CD14-positive monocyte (primary cell): ENCODE measurements at places on chromosomes 7 and 10. TPM values are rescaled to one million over a fixed set of nuclear protein-coding genes. Genes with fewer than 3 reads are reported as not detected.

GRCh38 chr7:140983802-140984201 lies 30.9 kb downstream of the MRPS33 start:
- no peak for DNase-seq

DNA sequence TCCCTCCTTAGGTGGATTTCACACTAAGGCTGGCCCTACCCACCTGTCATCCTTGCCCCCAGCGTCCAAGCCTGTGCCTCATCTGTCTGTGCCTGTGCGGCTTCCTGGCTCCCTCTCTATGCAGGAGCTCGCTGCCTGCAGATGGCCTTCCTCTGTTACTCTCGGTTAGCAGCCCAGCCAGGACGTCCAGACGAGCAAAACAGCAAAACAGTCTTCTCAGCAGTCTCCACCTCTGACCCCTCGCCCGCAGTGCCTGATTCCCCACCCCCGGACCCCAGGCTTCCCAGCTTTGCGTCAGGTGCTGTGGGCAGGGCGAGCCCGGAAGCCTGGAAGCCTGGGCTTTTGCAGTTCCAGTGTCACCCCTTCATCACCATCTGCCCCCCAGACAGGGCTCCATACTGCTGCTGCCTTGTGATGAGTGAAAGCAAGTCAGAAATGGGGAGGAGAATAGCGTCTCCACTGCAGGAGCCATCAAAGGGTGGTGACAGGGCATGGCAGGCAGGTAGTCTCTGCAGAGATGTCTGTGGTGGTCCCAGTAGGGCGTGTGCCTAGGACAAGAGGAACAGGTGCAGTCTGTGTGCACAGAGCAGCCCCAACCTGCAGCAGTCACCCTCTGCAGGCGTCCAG lies 88.5 kb downstream of the ADCY1 start:
- no peak for DNase-seq

DNA sequence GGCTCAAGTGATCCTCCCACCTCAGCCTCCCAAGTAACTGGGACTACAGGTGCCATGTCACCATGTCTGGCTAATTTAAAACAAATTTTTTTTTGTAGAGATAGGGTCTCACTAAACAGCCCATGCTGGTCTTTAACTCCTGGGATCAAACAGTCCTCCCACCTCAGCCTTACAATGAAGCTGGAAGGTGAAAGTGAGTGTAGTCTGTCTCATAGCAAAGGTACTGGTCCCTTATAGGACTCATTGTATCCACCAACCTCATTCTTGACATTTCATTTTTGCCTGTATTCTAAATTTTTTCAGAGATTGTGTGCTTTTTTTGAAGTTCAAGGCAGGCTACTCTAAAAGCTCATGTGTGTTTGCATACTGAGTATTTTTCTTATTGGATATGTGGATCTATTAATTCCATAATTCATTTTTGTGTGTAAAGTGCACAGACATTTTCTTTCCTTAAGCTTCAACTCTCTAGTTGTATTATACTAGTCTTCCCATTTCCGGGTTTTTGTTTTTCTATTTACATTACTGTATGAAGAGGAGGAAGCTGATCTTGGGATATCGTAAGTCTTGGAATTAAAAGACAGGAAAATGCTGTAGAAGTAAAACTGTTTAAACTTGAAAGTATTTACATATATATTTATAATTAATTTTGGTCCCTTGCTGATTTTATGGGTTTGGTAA lies 13.3 kb downstream of the KMT2E start:
- no peak for DNase-seq

The WIPF3 gene
- not detected in 2 replicates for polyA plus RNA-seq

The SPOCK2 gene
- polyA plus RNA-seq: 0.45 TPM

DNA sequence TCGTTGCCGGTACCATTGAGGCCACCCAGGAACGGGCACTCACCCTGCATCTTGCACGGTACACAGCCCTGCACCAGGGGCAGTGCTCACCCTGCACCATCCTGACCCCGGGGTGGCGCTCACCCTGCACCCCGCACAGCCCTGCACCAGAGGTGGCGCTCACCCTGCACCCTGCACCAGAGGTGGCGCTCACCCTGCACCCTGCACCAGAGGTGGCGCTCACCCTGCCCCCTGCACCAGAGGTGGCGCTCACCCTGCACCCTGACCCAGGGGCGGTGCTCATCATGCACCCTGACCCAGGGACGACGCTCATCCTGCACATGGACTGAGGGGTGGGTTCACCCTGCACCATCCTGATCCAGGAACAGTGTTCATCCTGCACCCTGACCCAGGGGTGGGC lies 6.4 kb downstream of the TUBGCP2 start:
- DNase-seq: no peak

The DNAJB9 gene
- 5.9 and 18.1 TPM in 2 replicates for polyA plus RNA-seq

DNA sequence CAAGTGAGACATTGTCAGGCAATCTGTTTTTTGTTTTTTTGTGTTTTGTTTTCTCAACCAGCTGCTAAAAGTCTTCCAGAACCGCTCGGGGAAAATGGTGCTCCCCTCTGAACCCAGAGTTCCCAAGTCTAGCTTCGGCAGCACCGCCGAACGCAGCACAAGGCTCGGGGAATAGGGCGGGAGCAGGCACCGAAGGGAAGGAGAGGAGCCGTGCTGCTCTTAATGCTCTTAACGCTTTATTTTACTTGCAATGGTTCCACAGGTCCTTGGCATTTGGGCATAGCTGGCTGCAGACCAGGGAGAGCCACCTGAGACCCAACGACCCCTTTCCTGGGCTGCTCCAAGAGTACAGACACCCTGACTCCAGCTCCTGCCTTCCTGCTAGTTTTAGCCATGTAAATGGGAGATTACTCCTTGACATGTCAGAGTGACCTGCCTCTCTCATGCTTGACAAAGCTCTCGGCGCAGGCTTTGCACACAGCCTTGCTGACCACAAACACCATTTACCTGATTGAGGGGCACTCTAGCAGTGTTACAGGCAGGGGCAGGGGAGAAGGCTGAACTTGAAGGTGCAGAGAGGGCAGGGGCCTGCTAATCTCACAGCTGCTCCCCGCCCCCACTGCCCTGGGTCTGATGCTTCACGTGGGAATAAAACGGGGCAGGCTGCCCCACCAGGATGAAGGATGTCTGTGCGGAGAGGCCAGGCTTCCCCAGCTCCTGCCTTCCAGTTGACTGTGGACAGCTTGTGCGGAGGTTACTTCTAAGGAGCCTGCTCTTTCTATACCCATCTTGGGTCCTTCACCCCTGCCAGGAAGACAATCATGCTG lies 58.6 kb upstream of the EFCAB10 start:
- DNase-seq: no peak

The EPO gene
- not detected for polyA plus RNA-seq

- DNase-seq: peak; percentile 99
These were observed 2.0 kb downstream of the DBNL start for GRCh38 chr7:44046321-44047061.

DNA sequence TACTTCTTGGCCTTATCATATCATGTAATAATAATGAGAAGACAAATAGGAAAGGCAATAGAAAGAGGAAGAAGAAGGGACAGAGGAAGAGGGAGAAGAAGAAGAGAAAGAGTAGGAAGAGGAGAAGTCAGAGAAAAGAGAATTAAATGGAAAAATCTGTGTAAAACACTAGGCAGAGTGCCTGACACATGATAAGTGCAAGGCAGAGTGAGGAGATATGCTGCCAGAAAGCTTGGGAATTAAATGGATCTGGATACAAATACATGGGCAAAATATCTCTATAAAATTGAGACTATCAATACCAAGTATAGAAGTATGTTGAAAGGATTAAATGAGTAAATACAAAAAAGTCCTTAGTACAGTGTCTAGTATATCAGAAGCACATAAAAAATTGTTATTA lies 124.8 kb downstream of the CACNA2D1 start:
- no peak for DNase-seq

- DNase-seq: no peak
These were observed 79.1 kb upstream of the BTBD16 start for GRCh38 chr10:122191936-122192541.

The COL28A1 gene
- polyA plus RNA-seq: not detected in 2 replicates

DNA sequence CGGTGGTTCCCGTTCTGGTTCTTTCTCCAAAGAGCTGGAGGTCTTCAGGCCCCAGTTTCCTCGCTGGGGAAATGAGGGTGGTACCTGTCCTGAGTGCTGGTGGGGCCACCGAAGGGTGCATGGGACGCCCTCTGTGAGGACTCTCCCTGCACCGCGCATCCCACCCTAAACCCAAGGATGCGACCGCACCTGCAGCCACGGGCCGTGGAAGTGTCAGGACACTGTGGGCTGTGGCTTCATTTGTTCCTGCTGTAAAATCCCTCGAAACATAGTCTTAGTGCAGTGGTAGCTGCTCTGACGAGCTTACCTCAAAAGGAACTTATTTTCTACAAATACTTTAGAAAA lies 84.1 kb downstream of the NKX6-2 start:
- DNase-seq: no peak

DNA sequence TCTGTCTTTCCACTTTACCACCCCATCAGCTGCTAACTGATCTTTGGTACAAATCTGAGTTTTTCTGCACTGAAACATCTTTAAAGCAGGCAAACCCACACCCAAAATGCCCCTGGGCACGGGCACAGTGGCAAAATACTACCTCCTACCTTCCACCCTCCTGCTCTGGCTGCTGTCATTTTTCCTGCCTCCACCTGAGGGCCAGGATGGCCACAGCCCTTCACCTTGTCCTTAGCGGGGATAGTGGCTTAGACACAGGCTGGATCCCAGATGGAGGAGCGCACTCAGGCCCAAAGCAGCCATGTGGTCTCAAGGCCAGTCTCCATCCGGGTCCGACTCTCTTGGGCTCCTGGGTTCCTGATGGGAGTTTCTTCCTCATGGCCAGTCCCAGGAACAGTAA lies 98.3 kb downstream of the HIF1AN start:
- DNase-seq: no peak

- DNase-seq: no peak
These were observed 54.3 kb upstream of the KCND2 start for GRCh38 chr7:120218712-120219111.

DNA sequence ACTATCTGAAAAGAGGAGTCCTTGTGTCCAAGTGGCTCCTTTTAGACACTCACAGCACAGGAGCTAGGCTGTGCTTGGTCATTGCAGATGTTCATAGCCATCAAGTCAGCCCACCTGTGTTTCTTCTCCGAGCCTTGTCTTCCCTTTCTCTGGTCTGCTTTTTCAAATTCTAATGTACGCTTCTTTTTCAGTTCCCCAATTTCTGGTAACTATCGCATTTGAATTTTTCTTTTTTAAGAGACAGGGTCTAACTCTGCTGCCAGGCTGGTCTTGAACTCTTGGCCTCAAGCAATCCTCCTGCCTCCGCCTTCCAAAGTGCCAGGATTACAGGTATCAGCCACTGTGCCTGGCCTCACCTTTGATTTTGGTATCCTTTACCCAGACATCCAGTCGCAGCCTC lies 18.9 kb downstream of the APBB1IP start:
- DNase-seq: no peak

DNA sequence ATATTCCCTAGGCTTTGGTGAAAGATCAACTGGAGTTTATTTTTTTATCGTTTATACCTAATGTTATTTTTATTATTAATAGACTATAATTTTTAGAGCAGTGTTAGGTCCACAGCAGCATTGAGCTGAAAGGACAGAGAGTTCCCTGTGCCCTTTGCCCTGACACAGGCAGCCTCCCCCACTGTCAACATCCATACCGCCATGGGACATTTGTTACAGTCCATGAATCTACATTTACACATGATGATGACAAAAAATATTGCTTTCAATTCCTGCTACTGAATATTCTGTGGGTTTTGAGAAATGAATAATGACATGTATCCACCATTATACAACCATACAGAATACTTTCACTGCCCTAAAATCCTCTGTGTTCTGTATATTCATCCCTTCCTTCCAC lies 1297.5 kb upstream of the SORCS1 start:
- no peak for DNase-seq

GRCh38 chr7:155796381-155797261 lies 15.6 kb downstream of the SHH start:
- peak; percentile 34 for DNase-seq

The ADAM12 gene
- polyA plus RNA-seq: 0.01 and 0.05 TPM in 2 replicates

- DNase-seq: no peak
These were observed 170.4 kb downstream of the MAGI2 start for GRCh38 chr7:79282882-79283602.

GRCh38 chr7:149780636-149781419 lies 7.4 kb upstream of the ZNF467 start:
- no peak for DNase-seq

DNA sequence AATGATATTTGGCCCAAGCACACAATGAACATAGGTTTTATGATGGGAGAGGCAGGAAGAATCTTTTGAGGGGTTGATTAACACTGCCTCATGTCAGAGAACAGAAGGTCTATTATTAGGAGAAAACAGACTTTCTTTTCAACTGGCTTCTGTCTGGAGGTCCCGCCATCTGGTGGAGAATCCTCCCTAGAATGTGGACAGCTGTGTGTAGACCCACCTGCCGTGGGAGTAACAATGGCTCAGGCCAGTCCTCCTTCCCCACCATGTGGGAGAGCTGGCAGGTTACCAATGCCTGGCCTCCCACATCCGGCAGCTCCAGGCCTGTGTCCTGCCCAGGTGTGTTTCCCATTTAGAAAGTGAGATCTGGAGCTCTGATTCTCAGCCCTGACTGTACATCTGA lies 70.4 kb upstream of the AOAH start:
- DNase-seq: no peak

The CDHR1 gene
- polyA plus RNA-seq: not detected

GRCh38 chr7:84274029-84274638 lies 79.5 kb upstream of the SEMA3A start:
- DNase-seq: no peak

GRCh38 chr10:129864082-129864481 lies 100.0 kb downstream of the EBF3 start:
- DNase-seq: no peak

GRCh38 chr10:110797416-110797815 lies 74.3 kb upstream of the PDCD4 start:
- no peak for DNase-seq

DNA sequence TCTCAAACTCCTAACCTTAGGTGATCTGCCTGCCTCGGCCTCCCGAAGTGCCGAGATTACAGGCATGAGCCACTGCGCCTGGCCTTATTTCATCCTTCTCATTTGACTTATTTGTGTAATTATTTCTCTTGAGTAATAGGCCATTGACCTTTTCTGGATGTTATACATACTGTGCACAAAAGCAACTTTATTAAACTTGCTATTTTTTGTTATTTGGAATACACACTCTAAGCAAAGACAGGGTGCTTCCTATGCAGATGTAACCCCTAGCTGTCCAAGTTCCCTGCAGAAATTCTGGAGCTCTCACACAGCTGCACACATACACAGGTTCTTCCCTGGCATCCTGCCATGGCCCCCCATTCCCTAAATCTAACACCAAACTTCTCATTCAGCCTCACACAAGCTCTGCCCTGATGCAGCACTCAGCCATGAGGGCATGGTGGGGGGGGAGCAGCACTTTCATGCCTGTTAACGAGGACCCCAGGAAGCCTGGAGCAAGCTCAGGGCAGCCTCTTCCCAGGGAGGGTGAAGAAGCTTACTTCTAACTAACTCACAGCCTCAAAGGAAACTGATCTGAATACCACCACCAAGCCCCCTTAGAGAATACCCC lies 33.2 kb downstream of the SH3PXD2A start:
- no peak for DNase-seq

The ZPBP gene
- not detected for polyA plus RNA-seq
